A549 treated with AZD2906 at 1 μM for 4 hours (cell line): ENCODE measurements at places on chromosomes 7 and 10. TPM values are rescaled to one million over a fixed set of nuclear protein-coding genes. Genes with fewer than 3 reads are reported as not detected.

Gene STK31
- 0.44 to 0.77 TPM (median 0.66 TPM) in 5 replicates for total RNA-seq

Gene ACSM6
- total RNA-seq = not detected in 5 replicates

Gene TMEM178B
- 1.1 to 1.5 TPM (median 1.3 TPM) in 5 replicates for total RNA-seq

Gene CRHR2
- 0.02 to 0.08 TPM in 2 of 5 replicates, not detected in the others for total RNA-seq

Gene HMX3
- 0.06 to 0.10 TPM (median 0.09 TPM) in 4 of 5 replicates, not detected in the other for total RNA-seq

Gene GJD4
- not detected in 5 replicates for total RNA-seq
